CD8-positive, alpha-beta memory T cell (primary cell): ENCODE measurements at places on chromosomes 11 and 22. TPM values are rescaled to one million over a fixed set of nuclear protein-coding genes. Genes with fewer than 3 reads are reported as not detected.

Gene PRRG4
- total RNA-seq: 0.68 TPM

Gene GLB1L2
- total RNA-seq: 8.6 TPM

Gene OR8G1
- not detected for total RNA-seq

- no peaks in the 10 kb centered on the region for H3K27me3 ChIP-seq
- no peaks in the 10 kb centered on the region for H3K36me3 ChIP-seq
- no peak overlapping the region for H3K4me3 ChIP-seq
- no peak overlapping the region for H3K27ac ChIP-seq
- no peak for DNase-seq
- peaks cover 12% of the 10 kb centered on the region for H3K4me1 ChIP-seq
Measured at GRCh38 chr11:65058012-65058411, 341 bp downstream of the NAALADL1 start.

- no peak for DNase-seq
- no peak overlapping the region for H3K4me3 ChIP-seq
- no peaks in the 10 kb centered on the region for H3K36me3 ChIP-seq
- no peaks in the 10 kb centered on the region for H3K27me3 ChIP-seq
Measured at GRCh38 chr11:94455861-94456260, 37.8 kb downstream of the MRE11 start.

GRCh38 chr11:725624-726202 lies 19.7 kb downstream of the EPS8L2 start:
- peaks cover 14% of the 10 kb centered on the region for H3K27me3 ChIP-seq
- H3K4me3 ChIP-seq: no peak overlapping the region
- peaks cover 37% of the 10 kb centered on the region for H3K4me1 ChIP-seq
- no peaks in the 10 kb centered on the region for H3K36me3 ChIP-seq
- DNase-seq: no peak
- no peak overlapping the region for H3K27ac ChIP-seq

DNA sequence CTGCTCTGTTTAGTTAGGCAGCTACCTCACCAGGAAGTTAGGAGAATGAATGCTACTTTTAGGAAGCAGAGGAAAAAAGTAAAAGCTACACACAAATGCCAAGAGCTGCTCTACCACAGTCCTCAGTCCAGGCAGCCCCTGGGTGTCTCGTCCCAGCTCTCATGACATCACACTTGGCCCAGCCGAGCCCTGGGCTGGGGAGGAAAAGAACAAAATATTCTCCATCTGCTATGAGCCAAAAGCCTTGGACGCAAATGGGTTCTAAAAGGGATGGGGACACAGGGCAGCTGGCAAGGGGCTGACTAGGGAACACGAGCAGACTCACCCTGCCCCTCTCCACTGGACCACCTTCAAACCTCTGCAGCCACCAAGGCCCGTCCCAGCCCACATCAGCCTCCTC lies 26.1 kb downstream of the TMEM184B start:
- DNase-seq: no peak
- H3K27me3 ChIP-seq: no peaks in the 10 kb centered on the region
- no peak overlapping the region for H3K4me3 ChIP-seq
- no peaks in the 10 kb centered on the region for H3K36me3 ChIP-seq
- H3K4me1 ChIP-seq: no peaks in the 10 kb centered on the region
